Activated CD4-positive, alpha-beta T cell treated with anti-CD3 and anti-CD28 coated beads, Interleukin-2, amount 50 U/mL, for 16 hours (primary cell): ENCODE measurements at places on chromosomes 3 and 15.
A peak's percentile ranks its signal among the peaks of the same experiment; 100 is the strongest.

- peak; percentile 83 for DNase-seq
Measured at GRCh38 chr3:128112357-128112968, 11.1 kb downstream of the RUVBL1 start.

DNA sequence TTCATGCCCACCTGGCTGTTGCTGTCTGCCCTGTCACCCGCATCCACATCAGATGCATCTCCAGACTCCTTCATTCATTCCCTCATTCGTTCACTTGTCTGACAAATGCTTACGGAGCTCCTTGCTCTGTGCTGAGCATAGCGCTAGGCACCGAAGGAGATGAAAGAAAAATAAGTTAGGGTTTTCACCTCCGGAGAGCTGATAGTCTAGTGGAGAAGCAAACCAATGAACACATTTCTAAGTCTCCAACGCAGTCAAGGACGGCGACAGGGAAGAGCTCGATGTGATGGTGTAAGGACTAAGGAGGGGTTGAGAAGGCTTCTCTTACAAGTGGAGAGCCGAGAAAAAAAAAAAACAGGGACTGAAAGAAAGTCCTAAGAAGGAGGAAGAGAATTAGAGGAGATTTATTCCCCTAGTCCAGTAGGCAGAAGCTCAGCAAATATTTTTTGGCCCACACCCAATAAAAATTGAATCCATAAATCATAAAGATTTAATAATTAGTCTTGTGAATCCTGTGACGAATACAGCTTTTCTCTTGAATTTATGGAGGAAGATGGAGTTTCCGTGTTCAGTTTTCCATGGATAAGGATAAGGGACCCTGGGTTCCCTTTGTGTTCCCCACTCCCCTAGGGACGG lies 127.2 kb upstream of the DLG1 start:
- DNase-seq: no peak

- DNase-seq: no peak
Measured at GRCh38 chr15:24223739-24224138, 451.8 kb upstream of the NPAP1 start.

DNA sequence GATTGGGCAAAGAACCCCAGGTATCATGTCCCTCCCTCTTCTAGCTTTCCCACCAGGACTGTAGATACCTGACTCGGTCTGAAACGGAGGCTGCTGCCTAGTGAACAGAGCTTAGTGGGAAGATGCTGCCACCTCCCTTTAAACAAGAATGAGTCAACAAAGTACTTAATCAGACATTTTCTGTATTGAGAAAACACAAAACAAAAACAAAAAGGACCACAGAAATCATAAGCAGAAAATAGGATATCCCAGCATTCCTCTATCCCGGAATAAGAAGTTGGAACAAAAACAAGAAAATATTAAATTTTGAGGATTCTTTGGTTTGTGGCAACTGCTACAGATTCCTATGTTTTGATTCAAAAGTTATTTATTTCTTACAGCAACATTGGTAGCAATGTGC lies 51.7 kb upstream of the COL8A1 start:
- no peak for DNase-seq

- DNase-seq: peak; percentile 18
Measured at GRCh38 chr15:64842096-64842939, 603 bp downstream of the PLEKHO2 start.

GRCh38 chr3:132445817-132446216 lies 28.5 kb downstream of the DNAJC13 start:
- no peak for DNase-seq

DNA sequence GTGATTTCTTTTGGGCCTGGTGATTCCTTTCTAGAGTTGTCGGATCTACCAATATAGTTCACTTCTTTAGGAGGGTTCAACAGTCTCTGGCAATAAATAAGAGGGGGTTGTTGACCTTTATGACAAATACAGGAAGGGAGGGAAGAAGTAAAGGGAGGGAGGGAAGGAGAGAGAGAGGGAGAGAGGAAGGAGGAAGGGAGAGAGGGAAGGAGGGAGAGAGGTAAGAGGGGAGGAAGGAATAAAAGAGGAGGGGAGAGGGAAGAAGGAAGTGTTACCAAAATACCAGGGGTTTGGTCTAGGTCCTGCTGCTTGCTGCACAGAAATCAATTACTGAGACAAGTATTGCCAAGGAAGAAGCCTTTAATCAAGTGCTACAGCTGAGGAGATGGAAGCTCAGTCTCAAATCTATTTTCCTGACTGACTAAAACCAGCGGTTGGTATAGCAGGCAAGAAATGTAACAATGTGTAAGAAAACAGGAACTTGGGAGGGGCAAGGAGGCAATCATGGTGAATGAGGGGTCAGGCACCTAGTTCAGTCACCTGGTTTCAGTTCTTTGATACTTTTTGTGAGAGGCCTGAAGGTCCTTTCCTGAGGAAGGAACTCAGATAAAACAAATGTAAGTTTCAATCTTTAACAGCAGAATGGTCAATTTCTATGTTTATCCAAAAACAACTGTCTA lies 14.1 kb upstream of the TMEM40 start:
- no peak for DNase-seq

DNA sequence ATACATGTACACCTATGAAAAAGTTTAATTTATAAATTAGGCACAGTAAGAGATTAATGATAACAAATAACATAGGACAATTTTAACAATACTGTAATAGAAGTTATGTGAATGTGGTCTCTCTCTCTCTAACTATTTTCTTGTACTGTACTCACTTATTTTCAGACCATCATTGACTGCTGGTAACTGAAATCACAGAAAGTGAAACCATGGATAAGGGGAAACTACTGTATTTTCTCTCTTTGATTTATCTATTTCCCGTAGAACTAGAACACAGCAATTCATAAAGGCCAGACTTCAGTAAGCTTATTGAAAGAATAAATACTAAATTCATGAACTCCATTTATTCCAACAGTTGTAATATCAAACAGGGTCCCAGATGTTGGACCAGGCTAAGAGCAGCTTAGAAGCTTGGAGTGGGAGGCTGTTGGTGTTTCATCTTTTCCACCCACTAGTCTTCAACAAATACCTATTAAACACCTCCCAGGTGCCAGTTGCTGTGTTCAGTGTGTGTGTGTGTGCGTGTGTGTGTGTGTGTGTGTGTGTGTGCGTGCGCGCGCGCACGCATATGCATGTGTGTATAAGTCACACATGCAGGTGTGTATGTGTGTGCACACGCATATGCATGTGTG lies 235.4 kb downstream of the FOXP1 start:
- no peak for DNase-seq

- no peak for DNase-seq
Measured at GRCh38 chr3:28150465-28151206, 90.8 kb upstream of the CMC1 start.

- no peak for DNase-seq
Measured at GRCh38 chr15:80401456-80401855, 2.7 kb upstream of the ARNT2 start.

GRCh38 chr15:56537881-56538280 lies 72.9 kb upstream of the MNS1 start:
- peak; percentile 44 for DNase-seq

DNA sequence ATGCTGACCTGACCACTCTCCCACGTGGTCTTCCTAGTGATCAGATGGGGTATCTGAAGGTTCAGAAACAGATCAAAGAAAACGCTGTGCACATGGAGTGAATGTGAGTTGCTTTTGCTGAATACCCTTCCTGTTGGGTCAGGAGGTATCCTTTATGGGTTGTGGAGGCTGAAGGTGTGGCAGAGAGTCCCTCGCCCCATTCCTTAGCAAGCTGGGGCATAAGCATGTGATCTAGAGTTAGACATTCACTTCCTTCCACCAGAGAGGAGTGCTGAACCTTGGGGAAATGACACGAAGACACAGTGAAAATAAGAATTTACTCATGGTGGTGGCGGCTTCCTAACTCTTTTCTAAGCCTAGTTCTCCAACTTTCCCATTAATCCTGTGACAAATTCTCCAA lies 27.8 kb upstream of the SPTBN5 start:
- DNase-seq: no peak

DNA sequence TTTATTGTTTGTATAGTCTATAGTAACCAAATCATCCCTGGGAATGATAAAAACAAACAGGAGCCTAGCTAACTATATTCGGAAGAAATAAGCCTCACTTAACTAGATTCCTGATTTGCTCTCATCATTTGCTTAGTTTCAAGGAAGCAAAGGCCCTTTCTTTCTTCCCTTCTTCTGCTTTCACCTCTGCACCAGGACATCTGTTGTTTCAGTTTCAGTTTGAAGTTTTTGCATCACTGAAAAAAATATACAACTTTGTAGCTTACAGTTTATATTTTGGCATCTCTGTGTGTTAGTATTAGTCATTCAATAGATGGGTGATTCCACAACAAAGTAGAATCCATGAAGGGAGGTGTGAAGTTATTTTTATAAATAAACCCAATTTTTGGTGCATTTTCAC lies 113.6 kb upstream of the SNTN start:
- no peak for DNase-seq

- no peak for DNase-seq
Measured at GRCh38 chr3:172061724-172062184, 22.4 kb downstream of the FNDC3B start.
